ENCODE measurements at places on chromosomes 2 and 18.

GRCh38 chr2:46230115-46230571, 67.1 kb upstream of the EPAS1 start:
- no peak for DNase-seq

- DNase-seq, result no peak
Observed at GRCh38 chr2:222563936-222564335, 92.0 kb downstream of the FARSB start.

DNA sequence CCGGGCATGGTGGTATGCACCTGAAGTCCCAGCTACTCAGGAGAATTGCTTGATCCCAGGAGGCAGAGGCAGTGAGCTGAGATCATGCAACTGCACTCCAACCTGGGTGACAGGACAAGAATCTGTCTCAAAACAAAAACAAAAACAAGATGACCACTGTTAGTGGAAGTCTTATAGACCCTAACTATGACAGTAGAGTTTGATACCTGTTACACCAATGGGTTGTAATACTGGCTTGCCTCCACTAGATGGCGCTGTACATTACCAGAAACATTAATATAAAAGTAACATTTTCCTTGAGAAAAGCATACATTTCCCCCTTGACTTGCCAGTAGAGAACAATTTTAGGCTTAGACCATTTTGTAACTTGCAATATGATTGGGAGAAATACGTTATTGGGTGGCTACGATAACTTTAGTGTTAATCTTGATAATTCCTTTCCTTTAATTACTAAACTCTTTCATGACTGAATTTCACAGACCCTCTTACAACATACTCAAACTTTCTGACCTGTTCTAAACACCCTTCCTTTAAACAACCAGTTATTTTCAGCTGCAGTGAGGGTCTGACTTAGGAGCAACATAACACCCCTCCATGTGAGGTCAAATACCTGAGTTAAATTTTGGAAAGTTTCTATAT, 19.5 kb downstream of the SLC25A52 start:
- DNase-seq, result peak; percentile 6

DNA sequence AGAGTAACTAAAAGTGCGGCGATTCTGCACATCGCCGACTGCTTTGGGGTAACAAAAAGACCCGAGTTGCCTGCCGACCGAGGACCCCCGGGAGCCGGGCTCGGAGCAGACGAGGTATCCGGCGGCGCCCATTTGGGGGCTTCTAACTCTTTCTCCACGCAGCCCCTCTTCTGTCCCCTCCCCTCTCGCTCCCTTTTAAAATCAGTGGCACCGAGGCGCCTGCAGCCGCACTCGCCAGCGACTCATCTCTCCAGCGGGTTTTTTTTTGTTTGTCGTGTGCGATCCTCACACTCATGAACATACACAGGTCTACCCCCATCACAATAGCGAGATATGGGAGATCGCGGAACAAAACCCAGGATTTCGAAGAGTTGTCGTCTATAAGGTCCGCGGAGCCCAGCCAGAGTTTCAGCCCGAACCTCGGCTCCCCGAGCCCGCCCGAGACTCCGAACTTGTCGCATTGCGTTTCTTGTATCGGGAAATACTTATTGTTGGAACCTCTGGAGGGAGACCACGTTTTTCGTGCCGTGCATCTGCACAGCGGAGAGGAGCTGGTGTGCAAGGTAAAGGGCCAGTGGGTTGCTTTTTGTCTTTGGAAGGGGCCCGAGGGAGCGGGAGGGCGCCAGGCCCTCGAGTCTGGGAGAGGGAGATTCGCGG, 1.4 kb downstream of the TRIB2 start:
- DNase-seq, result no peak

GRCh38 chr2:131104487-131105155, 515 bp upstream of the PLEKHB2 start:
- DNase-seq, result no peak

DNA sequence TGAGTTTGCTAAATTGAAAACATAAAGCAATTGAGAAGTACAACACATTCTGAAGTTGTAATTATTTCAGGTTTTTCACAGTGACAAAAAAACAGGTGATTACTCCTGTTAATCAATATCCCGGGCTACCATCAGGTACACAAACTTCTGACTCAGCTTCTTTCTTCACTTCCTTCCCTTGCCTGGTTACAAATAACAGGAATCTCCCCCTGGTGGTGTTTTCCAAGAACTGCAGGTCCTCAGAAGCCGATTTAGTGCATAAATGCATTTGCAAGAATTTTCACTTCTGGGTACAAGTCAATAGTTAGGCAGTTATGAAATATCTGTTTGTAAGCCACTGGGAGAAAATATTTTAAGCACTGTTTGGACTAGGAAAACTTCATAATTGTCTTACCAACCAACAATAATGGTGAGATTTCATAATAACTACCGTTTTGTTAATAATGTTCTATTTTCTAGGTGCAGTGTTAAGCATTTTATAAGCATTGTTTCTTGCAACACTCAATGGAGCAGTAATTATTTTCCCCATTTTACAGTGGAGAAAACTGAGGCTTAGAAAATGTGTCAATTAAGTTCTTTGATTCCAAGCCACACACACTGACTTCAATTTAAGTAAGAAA, 12.4 kb upstream of the GMCL1 start:
- peak; percentile 28 for DNase-seq

- no peak for DNase-seq
Observed at GRCh38 chr2:121558329-121558728, 27.6 kb downstream of the RNU4ATAC start.

- no peak for DNase-seq
Observed at GRCh38 chr2:147945660-147946059, 74.9 kb downstream of the ORC4 start.

GRCh38 chr18:11861583-11862288, 10.5 kb downstream of the CHMP1B start:
- no peak for DNase-seq

GRCh38 chr18:36499938-36500337, 202.4 kb downstream of the FHOD3 start:
- no peak for DNase-seq

All from anterior cingulate cortex (tissue), 58 donors.